AG09309 (cell line): ENCODE measurements at places on chromosomes 11 and 22.

DNA sequence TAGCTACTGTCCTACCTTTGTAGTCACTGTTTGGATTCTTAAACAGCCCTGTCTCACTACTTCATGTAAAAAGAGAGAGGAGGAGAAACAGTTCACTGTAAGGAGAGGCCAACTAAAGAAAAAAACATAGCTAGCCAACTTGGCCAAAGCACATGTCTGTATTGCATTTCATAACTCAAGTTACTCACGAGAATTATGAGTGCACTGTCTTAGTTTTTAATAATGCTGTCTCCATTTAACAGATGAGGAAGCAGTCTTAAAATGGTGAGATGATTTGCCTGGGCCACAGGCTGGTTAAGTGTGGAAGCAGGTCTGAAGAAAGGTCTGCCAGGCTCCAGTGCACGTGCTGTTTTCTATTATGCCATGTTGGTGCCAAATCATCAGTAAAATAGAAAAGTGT is 104.5 kb downstream of the UVRAG start:
- no peak for DNase-seq

DNA sequence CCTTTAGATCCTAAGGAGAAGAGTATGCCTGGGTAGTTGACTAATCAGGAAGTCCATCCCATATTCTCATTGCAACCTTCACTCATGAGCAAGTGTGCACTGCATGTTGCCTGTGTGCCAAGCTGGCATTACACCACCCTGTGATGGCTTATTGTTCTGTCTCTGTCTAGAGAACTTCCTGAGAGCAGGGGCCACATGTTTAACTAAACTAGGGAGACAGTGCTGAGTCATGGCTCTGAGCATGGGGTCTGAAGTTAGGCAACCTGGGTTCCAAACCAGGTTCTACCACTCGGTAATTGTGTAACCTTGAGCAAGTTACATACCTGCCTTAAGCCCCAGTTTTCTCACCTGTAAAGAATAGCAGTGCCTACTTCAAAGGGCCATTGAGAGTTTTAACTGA is 39.6 kb downstream of the CSNK2A3 start:
- peak; percentile 59 for DNase-seq

DNA sequence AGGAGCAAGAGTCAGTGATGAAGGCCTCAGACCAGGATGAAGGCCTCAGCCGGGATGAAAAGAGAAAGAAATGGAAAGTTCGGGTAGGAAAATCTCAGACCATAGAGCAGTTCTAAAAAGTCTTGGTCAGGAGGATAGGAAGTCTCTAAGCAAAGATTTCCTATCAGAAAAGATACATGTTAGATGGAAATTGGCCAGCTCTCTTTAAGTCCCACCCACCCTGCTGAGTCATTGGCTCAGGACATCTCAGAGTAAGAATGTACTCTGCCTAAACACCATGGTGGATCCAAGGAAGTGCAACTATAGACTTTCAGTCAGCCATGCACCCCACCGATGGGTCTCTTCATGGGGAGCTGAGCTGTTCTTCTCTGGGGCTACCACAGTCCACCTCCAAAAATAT is 4.4 kb downstream of the OR8B3 start:
- no peak for DNase-seq

DNA sequence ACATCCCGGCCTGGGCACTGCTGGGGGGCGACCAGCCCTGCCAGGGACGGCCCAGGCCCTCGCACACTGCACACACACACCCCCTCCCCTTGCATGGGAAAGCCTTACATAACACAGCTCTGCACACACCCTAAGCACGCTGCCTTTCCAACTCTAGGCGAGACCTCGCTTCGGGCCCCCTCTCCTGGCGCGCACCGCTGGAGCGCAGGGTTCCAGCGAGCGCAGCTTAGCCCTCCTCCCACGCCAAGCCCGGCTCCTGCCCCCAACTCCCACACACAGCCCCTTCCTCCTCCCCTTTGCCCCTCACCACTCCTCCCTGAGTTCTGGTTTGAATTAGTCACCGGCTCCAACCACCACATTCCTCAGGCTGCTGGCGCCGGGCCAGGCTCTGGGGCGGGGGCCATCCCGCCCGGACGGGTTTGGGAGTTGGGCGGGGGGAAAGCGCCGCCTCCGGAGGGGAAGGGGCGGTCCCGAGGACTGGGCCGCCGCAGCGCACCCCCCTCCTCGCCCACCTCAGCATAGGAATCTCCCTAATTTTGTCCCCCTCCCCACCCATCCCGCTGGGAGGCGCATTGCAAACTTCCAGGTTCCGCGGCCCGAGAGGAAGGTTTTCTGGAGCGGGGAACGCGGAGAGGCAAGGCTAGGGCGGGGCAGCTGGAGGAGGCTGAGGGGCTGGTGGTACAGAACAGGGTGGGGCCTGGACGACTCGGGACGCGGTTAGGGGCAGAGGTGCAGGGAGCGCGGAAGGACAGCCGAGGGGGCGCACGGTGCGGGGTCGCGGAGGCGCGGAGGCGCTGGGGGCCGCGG is 966 bp downstream of the AHNAK start:
- DNase-seq: peak; percentile 64

DNA sequence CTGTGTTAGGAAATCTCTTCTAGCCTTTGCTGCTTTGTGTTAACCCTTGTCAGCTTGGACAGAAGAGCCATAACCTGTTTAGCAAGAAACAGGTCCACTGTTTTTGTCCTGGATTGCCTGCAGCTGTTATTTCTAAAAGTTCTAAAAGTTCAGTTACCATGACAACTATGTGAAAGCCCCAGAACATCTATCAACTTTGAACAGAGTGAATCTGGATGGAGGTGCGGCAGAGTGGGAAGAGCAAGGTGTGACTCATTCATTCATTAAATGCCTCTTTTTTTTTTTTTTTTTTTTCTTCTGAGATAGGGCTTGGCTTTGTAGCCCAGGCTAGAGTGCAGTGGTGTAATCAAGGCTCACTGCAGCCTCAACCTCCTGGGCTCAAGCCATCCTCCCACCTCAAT is 50.5 kb downstream of the RBX1 start:
- peak; percentile 1 for DNase-seq

DNA sequence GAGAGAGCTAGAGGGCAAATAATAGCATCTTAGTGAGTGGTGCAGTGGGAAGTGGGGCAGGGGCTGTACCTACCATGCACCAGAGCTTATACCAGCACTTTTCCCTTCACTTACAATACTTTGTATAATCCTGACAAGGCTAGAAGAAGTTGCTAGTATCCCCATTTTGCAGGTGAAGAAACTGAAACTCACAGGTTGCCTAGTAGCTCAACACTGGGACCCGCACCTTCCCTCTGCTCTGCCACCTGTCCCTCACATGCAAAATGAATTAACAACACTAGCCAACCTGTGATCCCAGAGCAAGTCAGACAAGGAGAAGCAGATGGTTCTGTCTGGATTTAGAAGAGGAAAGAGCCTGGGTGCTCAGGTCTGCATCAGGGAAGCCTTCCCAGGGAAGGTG is 510.4 kb downstream of the BUD13 start:
- DNase-seq: no peak

DNA sequence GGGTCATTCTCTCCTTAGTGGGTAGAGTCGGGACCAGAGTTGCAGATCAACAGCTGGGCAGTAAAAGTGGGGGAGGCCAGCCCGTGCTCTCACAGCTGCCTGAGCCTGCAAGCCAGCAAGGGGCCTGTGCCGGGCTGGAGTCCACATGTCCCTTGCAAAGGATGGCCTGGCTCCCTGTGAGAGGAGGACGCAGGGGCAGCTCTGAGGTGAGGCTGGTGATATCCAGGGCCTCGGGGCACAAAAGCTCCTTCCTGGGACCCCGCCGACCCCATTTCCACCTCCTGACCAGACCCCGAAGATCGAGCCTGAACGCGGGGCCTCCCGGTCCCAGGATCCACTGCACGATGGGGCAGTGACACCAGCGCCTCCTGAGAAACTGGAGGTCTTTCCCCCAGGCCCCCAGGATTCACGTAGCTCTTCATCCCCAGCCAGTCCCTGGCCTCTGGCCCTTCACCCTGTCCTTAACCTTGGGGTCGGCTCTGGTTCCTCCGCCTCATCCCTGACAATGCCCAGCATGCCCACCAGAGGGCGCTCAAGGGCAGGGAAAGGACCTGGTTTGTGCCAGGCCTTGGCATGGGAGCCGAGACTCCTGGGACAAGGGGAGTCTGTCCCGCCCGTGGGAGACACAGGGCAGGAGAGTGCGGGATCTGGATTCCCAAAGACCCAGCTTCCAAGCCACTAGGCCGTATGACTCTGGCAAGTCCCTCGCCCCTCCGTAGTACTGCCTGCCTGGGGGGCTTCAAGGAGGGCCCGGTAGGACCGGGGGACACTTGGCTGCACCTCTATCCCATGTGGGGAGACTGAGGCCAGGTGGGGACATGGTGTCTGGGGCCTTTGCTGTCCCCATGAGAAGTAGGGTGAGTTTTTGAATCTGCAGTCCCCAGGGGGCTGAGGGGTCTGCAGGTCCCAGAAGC is 17.8 kb upstream of the WNT7B start:
- no peak for DNase-seq

- no peak for DNase-seq
These were observed at the start of gene SCN4B for GRCh38 chr11:118152552-118153471. SCN4B (minus strand) TSS chr11:118152823; CDS start chr11:118152673, 150 bp downstream.

GRCh38 chr22:45843031-45843430 is 133.9 kb downstream of the WNT7B start:
- no peak for DNase-seq
